ENCODE measurements at places on chromosomes 2 and 18.

GRCh38 chr18:8654503-8655451 is 45.5 kb downstream of the RAB12 start:
- peak; percentile 28 for DNase-seq

- no peak for DNase-seq
Observed at GRCh38 chr2:113905886-113906285, 16.0 kb downstream of the ACTR3 start.

DNA sequence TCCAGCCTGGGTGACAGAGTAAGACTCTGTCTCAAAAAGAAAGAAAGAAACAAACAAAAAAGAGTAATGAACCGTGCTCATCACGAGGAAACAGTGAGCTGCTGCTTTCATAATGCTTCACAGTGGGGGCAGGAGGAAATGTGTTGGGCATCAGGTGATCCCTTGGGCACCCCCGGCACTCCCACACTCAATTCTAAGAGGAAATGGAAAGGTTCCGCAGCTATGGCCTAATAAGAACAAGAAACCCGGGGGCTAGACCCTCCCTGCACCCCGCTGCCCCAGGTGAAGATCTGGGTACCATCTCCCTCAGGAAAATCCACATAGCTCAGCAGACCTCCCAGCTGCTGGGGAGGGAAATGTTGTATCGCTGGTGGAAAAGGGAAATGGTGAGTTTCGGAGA is 118.9 kb downstream of the LPIN1 start:
- no peak for DNase-seq

DNA sequence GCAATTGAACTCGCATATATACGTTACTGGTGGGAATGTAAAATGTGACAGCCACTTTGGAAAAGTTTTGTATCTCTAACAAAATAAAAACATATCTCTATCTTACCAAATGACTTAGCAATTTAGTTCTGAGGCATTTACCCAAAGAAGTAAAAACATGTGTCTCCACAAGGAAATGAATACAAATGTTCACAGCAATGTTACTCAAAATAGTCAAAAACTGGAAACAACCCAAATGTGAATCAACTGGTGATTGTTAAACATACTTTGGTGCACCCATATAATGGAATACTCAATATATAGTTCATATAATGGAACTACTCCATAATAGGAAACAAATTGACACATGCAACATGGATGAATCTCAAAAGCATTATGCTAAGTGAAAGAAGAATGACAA is 70.4 kb upstream of the DNER start:
- peak; percentile 51 for DNase-seq

DNA sequence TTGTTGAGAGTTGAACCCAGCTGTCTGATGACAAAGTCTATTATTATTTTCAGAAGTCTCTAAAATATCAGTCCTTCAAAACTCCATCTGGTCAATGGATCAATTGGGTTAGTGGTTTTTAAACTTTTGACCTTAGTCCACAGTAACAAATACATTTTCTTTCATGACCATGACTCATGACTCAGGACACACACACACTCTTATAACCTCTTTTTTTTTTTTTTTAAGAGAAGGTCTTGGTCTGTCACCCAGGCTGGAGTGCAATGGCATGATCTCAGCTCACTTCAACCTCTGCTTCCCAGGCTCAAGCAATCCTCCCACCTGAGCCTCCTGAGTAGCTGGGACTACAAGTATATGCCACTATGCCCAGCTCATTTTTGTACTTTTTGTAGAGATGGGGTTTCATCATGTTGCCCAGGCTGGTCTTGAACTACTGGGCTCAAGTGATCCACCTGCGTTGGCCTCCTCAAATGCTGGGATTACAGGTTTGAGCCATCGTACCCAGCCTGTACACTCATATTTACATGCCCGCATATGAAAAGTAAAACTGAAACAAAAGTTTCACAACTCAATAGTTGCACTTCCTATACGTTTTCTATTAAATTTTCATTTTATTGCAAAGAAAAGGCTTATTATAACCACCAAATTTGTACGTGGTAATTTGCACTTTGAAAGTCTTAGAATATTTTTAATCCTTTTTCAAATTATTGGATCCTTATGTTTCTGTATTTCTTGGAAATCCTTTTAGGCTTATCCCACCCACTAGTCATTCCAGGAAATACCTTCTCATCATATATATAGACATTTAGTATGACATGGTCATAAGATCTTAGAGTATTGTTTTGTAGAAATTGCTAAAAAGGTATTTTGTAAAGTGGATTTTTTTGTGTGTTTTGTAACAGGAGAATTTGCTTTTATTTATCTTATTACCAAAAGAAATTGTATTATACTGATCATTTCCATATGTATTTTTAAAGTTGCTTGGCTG is 199.0 kb downstream of the LPIN1 start:
- DNase-seq = no peak
